ENCODE measurements at places on chromosomes 16 and 17.

- DNase-seq: no peak
Observed at GRCh38 chr16:87739801-87740200, 26.0 kb downstream of the KLHDC4 start.

- DNase-seq: peak; percentile 24
Observed at GRCh38 chr17:49217651-49218413, 7.3 kb downstream of the ABI3 start.

GRCh38 chr17:66564992-66565465, 262.6 kb downstream of the PRKCA start:
- no peak for DNase-seq

DNA sequence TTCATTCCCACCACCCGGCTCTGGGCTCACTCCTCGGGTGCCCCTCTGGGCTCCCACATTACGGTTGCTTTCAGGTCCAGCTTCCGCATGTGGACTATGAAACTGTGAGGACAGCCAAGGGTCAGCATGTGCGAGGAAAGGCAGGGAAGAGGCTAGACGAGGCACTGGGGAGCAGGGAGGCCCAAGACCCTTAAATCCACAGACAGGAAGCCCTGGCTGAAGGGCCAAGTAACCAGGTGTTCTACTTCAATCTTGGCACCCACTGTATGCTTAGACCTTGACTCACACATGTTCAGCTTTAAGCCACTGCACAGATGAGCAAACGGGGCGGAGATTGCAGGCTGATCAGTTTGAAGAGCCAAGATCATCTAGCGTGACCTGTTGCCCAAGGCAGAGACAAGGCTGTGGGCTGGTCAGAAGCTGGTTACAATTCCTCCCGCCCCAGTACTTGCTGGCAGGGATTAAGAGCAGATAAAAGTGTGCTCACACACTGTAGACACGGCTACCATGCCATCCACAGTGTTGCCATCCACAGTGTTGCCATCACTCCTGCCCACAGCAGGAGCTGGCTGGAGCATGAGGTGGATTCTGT, at the start of gene CES4A:
Gene CES4A, plus strand, starts transcription at position 393 of the 592 bp plus-strand sequence. Its CDS starts 184 bp downstream, at position 577.
- DNase-seq: no peak

GRCh38 chr17:18246880-18247612, 11.5 kb downstream of the FLII start:
- no peak for DNase-seq

- DNase-seq: peak; percentile 30
Observed at GRCh38 chr17:56786989-56787482, 46.7 kb downstream of the C17orf67 start.

DNA sequence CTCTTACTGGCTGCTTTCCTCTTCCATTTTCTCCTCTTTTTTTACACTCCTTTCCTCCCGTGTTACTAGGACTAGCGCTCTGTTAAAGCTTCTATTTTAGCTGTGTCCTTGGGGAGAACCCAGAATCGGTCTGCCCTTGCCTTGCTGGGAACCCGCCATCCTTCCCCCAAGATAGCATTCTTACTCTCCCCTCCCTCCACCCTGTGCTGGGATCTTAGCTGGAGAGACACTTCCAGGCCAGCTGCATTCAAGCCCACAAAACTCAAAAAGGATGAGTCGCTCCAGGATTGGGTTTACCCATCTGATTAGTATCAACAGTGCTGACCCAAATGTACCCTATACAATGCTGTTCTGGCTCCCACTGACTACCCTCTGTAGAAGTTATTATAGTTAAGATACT, 200.5 kb upstream of the ASIC2 start:
- no peak for DNase-seq

DNA sequence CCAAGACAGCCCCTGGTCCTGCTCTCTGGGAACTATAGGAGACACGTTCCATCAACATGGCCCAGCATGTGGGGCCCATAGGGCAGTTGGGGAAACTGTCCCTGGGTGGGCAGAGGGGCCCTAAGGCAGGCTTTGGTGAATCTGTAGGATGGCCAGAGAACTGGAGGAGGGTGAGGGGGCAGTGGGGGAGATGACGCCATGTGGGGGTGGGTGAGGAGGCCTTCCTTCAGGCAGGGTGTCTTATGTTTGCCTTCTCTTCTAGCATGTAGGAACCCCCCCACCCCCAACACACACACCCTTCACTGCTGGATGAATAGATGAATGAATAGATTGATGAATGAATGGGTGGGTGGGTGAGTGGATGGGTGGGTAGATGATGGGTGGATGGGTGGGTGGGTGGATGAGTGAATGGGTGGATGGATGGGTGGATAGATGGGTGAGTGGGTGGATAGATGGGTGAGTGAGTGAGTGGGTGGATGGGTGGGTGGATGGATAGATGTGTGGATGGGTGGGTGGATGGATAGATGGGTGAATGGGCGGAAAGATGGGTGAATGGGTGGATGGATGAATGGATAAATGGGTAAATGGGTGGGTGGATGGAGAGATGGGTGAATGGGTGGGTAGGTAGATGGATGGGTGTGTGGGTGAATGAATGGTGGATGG, 2.5 kb upstream of the CBFA2T3 start:
- no peak for DNase-seq

- no peak for DNase-seq
Observed at GRCh38 chr17:68383443-68384321, 73.6 kb downstream of the WIPI1 start.

DNA sequence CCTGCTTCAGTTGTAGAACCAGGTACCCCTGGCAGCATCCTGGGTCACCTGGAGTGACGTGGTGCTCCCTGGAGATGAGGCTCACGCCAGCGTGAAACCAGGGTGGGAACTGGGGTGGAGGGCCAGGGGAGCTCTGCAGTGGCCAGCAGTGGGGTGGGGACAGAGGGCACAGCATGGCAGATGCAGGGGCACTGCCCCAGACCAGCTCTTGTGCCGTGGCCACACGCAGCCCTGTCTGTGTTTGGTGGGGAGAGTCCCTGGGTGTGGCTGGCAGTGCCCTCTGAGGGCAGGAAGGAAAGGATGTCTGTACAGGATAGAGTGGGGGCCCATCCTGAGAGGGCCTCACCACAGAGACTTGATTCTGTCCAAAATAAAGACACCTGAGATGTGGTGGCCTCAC, 24.5 kb downstream of the ZNF750 start:
- no peak for DNase-seq

- no peak for DNase-seq
Observed at GRCh38 chr16:89842471-89843408, 14.5 kb downstream of the SPIRE2 start.

DNA sequence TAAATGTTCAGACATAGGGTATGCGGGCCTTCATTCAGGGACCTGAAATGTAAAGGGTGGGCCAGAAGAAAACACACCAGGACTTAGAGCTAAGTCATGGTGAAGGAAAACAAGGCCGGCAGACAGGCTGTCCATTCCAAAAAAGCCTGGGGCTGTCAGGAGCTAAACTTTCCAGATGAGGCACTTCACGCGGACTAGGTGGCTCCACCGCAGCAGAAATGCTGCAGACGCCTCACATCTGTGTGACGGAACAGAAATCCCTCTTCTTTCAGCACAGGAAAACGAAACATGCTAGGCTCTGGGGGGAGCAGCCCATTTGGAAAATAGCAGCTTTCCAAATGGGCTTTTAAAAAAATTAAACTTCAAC, 88.7 kb downstream of the HS3ST3A1 start:
- DNase-seq: no peak

GRCh38 chr16:75392906-75393305, 40.4 kb downstream of the CFDP1 start:
- no peak for DNase-seq

GRCh38 chr17:55237268-55237667, 27.5 kb upstream of the HLF start:
- no peak for DNase-seq

GRCh38 chr17:12603566-12603965, 62.1 kb upstream of the MYOCD start:
- no peak for DNase-seq

GRCh38 chr17:56600256-56600655, 6.8 kb downstream of the NOG start:
- DNase-seq: no peak

GRCh38 chr16:22375117-22375962, 921 bp upstream of the CDR2 start:
- no peak for DNase-seq

GRCh38 chr17:7119314-7119713, 4.7 kb upstream of the ASGR2 start:
- no peak for DNase-seq

DNA sequence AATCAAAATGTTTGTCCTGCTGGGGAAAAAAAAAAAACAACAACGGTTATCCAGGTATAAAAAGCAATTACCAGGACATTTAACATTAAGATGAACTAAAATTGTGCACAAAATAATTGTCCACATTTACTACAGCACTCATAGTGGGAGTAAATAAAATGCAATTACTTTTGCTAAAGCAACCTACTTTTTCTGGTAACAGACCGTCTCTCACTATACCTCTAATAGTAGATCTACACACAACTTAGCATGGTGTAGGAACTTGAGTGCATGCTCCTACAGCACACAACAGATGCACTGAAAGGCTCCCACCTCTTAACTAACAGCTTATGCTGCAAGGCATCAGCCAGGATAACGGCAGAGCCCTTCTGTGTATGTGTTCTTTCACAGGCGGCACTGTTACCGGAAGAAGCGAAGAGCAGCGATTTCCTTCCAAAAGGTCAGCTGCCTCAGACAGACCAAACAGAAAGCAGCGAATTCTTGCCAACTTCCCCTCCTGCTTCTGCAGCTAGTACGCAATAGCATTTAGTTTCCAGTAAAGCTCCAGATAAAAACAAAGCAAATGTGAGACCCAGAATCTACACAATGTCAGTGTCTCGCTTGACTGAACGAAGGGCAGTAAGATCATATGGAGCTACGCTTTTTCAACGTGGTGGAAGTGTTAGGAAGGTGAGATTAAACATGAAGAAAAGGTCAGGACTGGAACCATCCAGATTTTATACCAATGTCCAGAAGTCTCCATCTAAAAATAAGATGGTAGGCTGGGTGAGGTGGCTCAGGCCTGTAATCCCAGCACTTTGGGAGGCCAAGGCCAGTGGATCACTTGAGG, 27.6 kb downstream of the STAT5B start:
- DNase-seq: peak; percentile 60

DNA sequence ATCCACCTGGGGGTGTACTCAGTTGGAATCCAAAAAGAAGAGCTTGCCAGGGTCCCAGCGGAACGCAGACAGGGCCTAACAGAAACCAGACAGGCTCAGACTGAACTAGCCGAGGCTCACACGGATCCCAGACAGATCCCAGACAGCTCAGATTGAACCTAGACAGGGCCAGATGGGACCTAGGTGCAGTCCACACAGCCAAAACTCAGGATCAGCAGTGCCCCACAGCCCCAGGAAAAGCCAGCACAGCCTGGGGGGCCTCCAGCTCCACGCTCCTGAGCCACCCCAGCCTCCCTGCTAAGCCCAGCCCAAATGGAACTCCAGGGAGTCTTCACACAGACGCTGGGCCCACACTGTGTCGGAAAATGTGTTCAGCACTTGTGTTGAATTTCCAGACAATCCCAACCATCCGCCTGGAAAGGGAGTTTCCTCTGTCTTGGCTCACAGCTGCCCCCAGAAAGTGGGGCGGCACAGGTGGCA, 7.5 kb downstream of the STX1B start:
- DNase-seq: no peak

GRCh38 chr16:13856398-13856797, 63.6 kb upstream of the ERCC4 start:
- no peak for DNase-seq

GRCh38 chr17:66302761-66303626, 581 bp downstream of the PRKCA start:
- no peak for DNase-seq

DNA sequence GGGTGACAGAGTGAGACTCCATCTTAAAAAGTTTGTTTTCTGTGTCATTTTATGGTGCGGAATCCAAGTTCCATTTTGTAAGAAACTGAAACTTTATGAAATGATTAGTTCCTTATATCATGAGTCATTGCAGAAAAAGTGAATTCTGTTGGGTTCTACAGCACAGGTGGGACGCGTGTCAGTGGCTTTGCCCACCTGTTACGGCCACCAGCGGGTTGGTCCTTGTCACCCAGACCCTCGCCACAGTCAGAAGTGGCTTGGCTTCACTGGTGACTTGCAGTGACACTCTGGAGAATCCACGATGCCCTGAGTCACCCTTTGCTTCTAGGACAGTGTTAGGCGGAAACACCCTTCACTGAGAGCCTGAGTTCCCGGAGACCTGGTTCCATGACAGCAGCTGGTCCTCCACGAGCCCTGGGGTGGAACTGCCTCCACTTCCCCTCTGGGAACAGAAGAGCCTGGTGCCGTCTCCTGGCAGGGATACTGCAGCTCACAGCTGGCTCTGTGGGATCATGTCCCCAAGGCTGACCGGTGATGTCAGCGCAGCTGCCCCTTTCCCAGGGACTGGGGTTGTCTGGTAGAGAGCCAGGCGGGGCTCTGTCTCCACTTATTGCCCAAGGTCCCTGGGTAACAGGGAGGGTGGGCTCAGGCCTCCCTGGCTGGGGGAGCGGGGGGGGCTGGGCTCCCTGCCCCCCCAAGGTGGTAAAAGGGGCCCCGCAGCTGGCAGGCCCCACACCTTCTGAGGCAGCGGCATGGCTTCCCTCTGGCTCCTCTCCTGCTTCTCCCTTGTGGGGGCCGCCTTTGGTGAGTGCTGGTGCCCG, at the start of gene CTRB1:
Gene CTRB1, plus strand, starts transcription at position 733 of the 821 bp plus-strand sequence. Its CDS starts 20 bp downstream, at position 753.
- no peak for DNase-seq

DNA sequence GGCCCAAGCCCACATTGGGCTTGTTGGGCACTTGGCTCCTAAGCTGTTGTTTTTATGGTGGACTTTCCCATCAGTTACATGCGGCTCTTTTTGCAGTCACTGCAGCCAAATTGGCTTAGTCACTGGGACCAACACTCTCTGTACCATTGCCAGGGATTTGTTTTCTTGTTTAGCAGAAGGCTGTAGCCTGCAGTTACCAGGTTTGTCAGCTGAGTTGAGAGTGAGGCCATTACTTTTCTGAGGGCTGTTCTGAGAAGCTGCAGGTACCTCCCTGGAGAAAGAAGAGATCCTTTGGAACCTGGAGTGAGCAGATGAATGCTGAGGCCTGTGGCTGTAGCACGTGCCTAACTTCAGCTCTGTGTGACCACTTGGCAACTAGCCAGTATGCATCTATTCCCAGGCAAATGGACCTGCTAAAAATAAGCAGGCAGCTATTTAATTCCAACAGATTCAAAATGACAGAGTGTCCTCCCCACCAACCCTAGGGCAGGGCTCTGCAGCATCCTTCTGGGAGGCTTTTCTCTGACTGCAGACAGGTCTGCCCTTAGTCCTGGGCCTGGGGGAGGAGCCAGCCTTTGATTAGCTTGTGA, 12.9 kb downstream of the AKAP1 start:
- no peak for DNase-seq

DNA sequence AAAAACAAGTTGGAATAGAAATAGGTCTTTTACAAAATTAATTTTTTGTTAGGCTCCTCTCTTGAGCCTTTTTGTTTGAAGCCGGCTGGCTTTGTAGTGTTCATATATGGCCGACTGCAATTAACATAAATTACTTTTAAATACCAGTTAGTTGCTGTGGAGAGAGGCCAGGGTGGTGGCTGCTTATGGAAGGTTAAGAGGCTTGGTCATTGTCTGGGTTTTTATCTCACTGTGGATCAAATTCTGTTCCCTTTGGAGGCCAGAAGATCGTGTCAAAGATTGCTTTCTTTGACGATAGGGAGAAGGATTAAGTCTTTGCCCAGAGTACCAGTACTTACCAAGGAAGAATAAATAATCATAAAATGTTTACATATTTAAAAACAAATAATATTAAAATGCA, 39.9 kb downstream of the MSI2 start:
- DNase-seq: no peak

- DNase-seq: no peak
Observed at GRCh38 chr16:58128181-58128631, 975 bp downstream of the CFAP20 start.

GRCh38 chr16:47262938-47263337, 119.2 kb upstream of the NETO2 start:
- no peak for DNase-seq

Measured in activated CD4-positive, CD25-positive, alpha-beta regulatory T cell (primary cell).